Hematopoietic multipotent progenitor cell treated with erythropoietin and hydrocortisone succinate and interleukin-3 and kit ligand, for 17 days (in vitro differentiated cells): ENCODE measurements at places on chromosomes 12 and 14.

DNA sequence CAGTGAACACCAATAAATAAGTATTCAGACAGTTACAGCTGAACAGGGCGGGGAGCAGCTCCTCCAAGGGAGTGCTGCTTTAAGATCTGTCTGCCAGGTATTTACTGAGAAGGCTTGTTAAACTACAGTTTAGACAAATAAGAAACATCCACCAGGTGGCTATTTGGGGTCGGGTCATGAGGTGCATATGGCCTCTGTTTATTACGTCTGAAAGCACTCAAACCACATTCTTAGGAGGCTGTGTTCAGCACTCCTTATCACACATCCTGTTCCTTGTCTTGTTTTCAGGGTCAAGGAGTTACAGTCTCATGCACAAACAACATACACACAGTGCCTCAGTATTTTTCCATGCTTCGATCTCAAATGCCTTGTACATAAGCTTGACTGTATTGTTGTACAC, 78.8 kb downstream of the KCNMB4 start:
- DNase-seq: no peak

DNA sequence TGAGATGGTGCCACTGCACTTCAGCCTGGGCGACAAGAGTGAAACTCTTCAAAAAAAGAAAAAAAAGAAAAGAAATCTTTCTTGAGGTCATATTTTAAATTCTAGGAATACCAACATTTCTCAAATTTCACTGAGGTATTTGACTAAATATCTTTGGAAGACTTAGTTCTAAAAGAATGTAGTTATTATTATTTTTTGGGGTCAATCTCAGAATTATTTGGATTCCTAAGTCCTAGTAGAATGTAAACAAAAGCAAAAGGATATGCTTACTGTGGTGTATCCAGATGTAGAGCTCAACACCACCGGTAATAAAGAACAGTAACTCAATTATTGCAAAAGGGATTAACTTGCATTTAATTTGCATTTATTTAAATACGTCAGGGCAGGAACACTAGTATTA, 25.0 kb downstream of the PRICKLE1 start:
- DNase-seq: no peak

GRCh38 chr12:124035163-124035562, 62.1 kb downstream of the ZNF664 start:
- no peak for DNase-seq

- no peak for DNase-seq
Observed at GRCh38 chr12:124848621-124849380, 14.9 kb downstream of the SCARB1 start.

- DNase-seq: no peak
Observed at GRCh38 chr12:94753036-94753679, 102.8 kb upstream of the TMCC3 start.

- DNase-seq: no peak
Observed at GRCh38 chr12:130712346-130713065, 3.6 kb downstream of the RIMBP2 start.

- DNase-seq: no peak
Observed at GRCh38 chr14:51581017-51581881, 70.5 kb upstream of the FRMD6 start.

- no peak for DNase-seq
Observed at GRCh38 chr12:76266797-76267196, 81.4 kb downstream of the BBS10 start.

DNA sequence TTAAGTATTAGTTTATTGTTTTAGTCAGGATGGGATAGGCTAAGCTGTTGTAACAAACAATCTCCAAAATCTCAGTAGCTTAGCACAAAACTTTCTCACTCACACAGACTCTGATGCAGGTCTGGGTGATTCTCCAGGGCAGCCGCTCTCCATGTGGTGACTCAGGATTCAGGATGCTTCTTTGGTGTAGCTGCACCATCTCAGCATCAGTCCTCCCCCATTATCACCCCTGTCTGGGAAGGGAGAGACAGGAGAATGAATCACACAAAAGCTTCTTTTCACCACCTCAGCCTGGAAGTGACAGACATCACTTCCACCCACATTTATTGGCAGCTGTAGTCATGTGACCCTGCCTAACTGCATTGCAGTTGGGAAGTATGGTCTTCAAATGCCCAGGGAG, 142.3 kb downstream of the DICER1 start:
- no peak for DNase-seq

DNA sequence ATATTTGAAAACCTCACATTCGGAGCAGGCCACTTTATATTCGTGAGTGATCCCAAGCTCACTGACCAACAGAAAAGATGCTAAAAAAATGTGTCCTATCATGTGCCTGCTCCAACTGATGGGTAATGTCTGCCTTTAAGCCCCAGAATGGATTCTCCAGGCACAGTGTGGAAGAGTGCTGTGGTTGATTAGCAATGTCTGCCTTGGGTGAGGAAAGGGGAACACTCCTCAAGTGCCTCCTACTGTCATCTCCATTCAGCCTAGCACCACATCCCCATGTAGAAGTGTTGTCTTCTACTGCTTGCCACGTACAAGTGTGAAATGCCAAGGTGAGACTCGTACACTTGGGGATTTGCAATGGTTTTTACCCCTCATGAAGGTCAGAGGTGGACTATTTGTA, 199.3 kb downstream of the SLC41A2 start:
- DNase-seq: no peak

DNA sequence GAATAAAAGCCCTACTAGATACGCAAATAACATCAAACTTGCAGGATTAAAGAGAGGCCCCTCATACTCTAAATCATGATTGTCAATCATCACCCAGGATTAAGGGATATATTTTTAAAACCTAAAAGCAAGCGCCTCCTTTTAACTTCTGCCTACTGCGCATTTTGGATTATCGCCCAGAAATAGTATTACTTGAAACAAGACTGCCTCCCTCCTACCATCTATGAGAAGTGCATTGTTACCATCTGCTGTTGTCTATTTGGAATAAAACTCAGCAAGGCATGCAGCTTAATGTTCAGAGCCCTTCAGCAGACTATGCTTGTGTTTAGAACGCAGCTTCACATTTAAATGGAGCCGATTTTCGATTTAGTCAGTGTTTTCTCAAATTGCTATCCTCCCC, 79.6 kb downstream of the EXOC5 start:
- no peak for DNase-seq

- no peak for DNase-seq
Observed at GRCh38 chr12:104042580-104042979, 7.4 kb downstream of the GLT8D2 start.

DNA sequence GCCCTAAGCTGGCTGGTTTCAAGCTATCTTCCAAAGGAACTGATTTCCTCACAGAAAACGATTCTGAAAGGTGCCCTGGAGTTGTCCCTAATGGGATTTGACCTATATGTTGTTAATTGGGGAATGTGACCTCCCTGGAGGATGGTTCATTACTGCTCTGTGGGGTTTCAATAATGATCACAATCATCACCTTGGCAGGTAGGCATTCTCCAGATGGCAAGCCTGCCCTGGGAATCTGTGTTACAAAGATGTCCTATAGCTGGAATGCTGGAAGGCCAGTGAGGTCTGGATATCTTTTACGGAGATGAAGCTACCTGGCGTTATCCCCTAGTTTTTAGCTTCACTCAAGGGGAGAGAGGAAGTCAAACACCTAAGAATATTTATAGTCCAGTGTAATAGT, 167.6 kb downstream of the TTC8 start:
- no peak for DNase-seq

DNA sequence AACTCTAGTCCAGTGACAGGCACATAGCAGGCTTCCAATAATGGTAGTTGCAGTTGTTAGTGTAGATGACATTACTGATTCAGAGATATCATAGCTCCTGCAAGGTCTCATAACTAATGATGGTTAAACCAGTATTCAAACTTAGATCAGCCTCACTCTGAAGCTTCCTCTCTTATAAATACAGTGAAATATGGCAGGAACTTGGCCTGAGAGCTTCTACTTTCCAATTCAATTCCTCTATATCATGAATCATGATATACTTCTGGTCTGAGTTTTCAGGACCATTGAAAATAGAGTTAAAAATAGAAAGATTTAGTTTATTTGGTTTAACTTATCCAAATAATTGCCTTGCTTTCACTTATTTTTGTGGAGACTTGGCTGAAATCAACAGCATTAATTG, 167.5 kb upstream of the NOVA1 start:
- no peak for DNase-seq

DNA sequence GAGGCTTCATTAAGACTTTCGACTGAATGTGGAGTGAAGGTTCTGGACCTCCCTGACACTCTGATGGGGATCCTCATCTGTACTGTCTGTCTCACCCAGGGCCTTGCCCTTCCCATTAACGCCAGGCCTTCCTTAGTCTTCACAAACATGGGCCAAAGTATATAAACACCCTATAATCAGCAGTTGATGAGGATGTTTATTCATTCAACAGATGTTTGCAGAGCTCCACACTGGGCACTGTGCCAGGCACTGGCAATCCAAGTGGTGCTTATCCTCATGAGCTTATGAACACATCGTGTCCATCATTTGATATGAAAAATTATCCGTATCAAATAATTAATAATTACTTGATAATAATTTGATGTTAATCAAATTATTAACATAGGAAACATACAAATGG, 454.4 kb downstream of the FUT8 start:
- no peak for DNase-seq

GRCh38 chr12:97375310-97375709, 87.3 kb upstream of the RMST start:
- DNase-seq: no peak

DNA sequence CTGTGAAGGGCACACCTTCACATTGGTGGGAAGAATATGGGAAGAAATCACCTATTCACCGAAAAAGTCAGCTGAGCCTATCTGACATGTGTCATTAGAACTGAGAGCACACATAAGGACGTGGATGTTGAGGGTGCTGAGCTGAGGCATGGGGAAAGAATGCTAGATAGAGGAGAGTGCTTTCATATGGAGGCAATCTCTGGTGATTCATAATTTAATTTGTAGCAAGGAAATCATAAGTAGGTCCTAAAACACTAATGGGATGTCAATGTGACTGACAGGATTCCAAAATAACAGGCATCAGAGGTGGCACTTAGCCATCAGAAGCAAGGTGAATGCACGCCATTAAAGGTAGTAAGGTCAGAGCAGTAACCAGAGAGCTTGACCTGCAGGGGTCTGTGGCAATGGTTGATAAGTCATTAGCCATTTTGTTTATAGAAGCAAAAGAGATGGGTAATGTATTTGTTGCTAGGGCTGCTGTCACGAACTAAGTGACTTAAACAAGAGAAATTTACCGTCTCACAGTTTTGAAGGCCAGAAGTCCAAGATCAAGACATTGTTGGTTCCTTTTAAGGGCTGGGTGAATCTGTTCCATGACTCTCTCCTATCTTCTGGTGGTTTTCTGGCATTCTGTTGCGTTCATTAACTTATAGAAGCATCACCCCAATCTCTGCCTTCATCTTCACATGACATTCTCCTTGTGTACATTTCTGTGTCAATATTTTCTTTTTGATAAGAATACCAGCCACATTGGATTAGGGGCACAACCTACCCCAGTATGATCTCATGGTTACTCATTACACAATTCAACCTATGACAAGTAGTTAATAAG, 69.3 kb downstream of the ANKS1B start:
- no peak for DNase-seq

DNA sequence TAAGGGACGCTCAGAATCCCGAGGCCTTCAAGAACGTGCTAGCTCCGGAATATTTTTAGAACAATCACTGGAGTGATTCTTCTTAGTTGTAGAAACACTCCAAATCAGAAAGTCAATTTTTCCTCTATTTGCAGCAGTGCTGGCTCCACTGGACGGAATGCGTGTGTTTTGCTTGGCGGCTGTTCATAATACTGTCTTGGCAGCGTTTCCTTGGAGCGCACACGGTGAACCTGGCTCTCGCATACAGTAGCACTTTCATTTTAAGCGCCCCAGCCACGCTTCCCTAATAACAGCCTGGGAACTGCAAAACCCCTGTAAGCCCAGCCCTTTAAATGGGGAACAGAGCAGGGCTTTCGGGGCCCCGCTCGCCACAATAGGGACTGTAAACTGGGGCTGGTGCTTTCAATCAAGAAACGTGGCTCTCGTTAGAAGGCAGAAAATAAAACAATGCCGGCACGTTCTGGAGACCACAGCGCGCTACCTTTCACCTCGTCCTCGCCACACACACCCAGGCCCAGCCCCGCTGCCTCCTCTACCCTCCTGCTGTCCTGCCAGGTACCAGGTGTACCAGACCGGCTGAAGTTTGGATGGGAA, 79.9 kb downstream of the BCL11B start:
- DNase-seq: no peak

DNA sequence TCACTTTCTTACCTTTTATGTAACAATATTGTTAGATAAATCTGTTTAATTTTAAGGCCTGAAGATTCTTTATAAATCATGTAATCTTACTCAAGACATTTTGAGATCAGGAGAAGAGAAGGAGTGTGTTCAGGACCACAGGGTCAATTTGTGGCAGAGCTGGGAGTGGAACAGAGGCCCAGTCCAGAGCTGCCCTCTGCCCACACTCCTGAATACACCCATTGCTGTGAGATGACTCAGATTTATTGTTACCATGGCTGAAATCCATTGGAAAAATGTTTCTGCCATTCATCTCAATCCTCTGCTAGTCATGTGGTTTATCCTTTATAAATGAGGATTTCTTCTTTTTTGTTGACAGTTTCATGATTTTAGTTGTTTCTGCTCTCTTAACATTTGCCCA, 100.5 kb upstream of the STXBP6 start:
- no peak for DNase-seq

DNA sequence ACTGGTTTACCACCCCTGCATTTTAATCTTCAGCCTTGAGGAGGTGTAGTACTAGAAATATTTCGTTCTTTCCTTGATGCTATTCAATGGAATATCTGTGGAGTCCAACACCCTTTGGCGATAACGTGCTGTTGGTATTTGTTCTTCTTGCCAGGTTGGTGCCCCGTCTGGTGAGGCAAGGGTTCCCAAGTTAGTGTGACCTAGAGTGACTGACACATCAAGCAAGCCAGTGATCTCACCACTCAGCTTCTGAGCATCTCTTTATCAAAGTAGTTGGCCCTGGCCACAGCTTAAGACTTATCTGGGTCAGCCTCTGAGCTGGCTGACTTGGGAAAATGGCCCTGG, 60.2 kb downstream of the PLXNC1 start:
- DNase-seq: peak; percentile 75

DNA sequence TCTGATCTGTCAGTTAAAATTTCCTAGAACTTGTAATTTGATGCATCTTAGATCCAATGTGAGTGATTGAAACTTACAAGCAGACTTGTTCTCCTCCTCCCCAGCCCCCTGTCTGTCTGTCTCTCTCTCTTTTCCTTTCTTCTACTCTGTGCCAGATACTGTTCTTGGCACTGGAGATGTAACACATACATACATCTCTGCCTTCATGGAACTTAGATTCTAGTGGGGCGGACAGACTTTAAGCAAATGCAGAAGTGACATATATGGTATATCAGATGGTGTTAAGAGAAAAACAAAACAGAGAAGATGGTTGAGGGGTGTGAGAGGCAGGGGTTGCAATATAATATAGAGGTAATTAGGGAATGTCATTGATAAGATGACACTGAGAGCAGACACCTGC, 6.6 kb downstream of the CHST11 start:
- DNase-seq: no peak

GRCh38 chr14:31209605-31210004, 2.0 kb upstream of the HECTD1 start:
- no peak for DNase-seq

GRCh38 chr12:56908136-56908535, 26.1 kb downstream of the SDR9C7 start:
- DNase-seq: no peak

- no peak for DNase-seq
Observed at GRCh38 chr14:105473033-105473676, 1.5 kb upstream of the CRIP2 start.

- DNase-seq: no peak
Observed at GRCh38 chr14:63204407-63205043, at the start of gene RHOJ. TSS of gene RHOJ (plus strand) at chr14:63204443. CDS start at chr14:63204870, 427 bp downstream.
